Cardiac fibroblast (primary cell): ENCODE measurements at places on chromosomes 2 and 18.
A peak's percentile ranks its signal among the peaks of the same experiment; 100 is the strongest.

GRCh38 chr18:9417073-9417851, 58.1 kb upstream of the RALBP1 start:
- peak; percentile 40 for DNase-seq

- DNase-seq, result no peak
These were observed 92.7 kb downstream of the MRO start for GRCh38 chr18:50726960-50727589.

DNA sequence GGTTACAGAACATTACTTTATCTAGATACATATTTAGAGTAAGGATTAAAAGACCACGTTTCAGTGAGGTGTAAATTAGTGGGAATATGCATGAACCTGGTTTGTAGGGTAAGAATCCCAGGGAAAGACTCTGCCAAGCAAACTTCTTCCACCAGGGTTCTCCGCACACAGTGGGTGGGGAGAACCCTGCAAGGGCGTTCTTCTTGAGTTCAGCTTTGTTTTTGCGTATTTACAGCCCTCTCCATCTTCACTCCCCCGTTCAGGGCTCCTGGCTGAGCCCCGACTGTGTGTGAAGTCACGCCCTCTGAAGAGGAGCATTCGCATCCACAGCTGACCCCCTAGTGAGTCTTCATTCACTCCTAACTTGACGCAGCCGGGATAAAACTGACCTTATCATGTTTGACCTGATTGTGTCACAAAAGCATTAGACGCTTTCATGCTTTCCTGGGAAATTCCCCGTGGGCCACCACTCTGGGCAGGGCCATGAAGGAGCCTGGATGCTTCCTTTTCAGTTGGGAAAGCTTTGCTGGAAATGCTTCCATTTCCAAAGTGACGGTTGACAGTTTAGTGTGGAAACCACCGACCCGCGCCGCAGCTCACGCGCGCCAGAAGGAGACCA, 1.0 kb downstream of the ALKAL2 start:
- no peak for DNase-seq

- no peak for DNase-seq
These were observed 137.3 kb upstream of the HNRNPA3 start for GRCh38 chr2:177075254-177075653.

DNA sequence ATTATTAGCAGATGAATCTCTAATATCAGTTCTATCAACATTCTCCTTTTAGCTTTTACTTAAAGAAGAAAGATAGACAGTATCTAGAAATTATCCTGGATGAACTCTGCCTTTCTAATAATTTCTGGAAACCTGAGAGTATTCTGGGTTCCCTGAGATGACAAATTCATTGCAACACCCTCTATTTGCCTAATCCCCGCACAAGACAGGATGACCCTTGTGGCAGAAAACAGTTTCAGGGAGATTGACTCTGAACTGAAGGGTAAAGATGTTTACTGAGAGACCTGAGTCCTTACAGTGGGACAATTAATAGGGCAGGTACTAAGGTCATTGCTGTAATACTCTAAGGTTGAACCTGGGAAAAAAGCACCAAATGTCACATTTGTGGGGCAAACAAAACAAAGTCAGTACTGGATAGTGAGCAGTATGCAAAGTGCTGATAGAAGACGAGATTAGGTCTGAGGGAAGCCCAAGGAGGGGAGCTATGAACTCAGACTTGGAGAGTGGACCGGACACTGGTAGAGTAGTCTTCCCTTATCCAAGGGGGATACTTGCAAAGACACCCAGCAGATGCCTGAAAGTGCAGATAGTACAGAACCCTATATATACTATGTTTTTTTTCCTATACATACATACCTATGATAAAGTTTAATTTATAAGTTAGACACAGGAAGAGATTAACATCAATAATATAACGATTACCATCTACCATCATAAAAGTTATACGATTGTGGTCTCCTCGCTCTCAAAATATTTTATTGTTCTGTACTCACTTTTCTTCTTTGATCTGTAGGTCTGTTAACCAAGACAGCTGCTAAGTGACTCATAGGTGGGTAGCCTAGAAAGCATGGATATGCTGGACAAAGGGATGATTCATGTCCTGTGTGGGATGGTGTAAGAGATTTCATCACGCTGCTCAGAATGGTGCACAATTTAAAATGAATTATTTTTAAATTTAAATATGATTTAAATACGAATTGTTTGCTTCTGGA, 148.3 kb upstream of the KLHL14 start:
- peak; percentile 96 for DNase-seq

- DNase-seq, result peak; percentile 36
These were observed at the start of gene CDK15 for GRCh38 chr2:201806442-201807170. TSS of gene CDK15 (plus strand) at chr2:201806537. CDS start at chr2:201806665, 128 bp downstream.

- DNase-seq, result no peak
These were observed 1047.6 kb upstream of the FANCL start for GRCh38 chr2:59288771-59289170.

DNA sequence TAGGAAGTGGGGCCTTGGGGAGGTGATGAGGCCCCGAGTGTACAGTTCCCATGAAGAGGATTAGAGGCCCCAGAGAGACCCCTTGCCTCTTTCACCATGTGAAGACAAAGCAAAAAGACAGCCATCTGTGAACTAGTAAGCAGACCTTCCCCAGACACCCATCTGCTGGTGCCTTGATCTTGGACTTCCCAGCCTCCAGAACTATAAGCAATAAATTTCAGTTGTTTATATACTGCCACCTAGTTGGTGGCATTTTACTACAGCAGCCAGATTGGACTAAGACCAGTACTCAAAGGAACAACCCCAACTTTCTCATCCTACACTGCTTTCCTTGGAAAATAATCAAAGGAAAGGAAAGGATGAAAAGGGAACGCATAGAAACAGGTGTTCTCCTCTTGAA, 27.9 kb upstream of the CREG2 start:
- no peak for DNase-seq

- no peak for DNase-seq
These were observed 417.2 kb upstream of the LRRTM4 start for GRCh38 chr2:77939370-77939769.

- DNase-seq, result no peak
These were observed 20.3 kb downstream of the CHMP1B start for GRCh38 chr18:11871501-11871900.

GRCh38 chr2:149562324-149562723, 25.3 kb downstream of the MMADHC start:
- peak; percentile 17 for DNase-seq

- DNase-seq, result no peak
These were observed 128.8 kb downstream of the ATL2 start for GRCh38 chr2:38248255-38248654.

- no peak for DNase-seq
These were observed 126.1 kb downstream of the COL6A3 start for GRCh38 chr2:237287872-237288271.

DNA sequence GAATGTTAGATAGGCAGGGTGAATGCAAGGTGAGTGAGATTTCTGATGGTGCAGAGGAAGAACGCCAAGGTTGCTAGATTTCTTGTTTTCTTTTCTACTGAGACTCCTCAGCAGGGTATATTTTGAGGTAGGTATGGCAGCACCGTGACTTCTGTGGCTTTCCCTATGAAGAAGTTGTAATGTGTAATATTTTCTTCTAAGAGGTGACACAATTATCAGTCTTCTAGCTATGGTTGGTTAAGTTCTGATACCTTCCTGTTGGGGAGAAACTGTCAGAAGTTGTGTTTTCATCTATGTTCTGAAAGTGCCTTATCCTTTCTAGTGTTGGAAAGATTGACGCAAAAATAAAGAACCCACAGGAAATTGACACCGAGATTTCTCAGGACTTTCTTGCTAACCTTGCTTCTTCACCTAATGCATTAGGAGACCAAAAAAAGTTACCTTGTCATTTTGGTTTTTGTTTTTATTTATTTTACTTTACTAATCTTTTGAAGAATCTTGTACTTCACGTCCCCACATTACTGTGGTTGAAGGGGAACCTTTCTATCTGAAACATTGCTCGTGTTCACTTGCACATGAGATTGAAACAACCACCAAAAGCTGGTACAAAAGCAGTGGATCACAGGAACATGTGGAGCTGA, 11.9 kb downstream of the IL18R1 start:
- DNase-seq, result no peak

DNA sequence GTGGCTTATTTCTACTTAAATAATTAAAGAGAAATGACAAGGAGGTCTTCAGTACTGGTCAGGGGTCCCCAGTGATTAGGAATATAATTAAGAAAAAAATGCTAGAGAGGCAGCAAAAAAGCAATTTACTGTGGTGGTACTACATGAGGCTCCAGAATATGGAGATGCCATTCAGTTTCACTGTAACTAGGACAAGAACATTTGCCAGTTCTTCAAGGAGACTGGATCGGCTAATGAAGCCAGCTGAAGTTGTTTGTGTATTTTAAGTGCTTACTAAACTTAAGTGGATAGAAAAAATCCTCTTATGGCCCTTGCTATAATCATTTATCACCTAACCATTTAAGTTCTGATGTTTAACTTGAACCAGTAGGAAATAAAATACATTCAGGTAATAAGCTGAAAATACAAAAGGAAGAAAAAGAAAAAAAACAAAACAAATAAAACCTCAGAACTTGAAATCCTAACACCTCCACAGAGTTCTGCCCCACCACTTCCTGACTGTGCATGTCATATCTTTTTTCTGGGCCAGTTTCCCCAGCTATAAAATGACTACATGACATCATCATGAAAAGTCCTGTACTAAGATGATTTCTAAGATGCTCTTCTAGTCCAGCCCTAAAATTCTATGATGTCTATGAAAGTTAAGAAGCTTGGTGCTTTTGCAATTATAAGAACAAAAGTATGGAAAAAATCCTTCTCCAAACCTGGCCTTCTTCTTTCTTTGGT, 98.0 kb downstream of the TRABD2A start:
- DNase-seq, result no peak

GRCh38 chr2:96762529-96763311, 2.0 kb downstream of the CNNM4 start:
- DNase-seq, result peak; percentile 22

DNA sequence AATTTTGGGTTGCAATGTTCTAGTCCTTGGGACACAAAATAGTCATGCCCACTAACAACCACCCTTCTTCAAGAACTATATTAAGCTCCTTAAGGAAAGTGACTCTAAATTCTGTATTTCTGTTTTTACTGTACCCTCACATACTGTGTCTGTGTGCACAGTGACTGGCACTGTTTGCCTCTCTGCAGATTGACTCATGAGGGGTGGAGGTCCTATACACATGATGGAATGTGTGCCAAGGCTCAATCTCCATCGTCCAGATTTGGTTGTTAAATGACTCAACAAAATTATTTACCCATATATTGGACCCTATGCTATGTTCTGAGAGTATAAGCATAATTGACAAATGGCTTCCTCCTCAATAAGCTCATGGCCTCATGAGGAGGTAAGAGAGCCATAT, 126.6 kb upstream of the CWC22 start:
- DNase-seq, result no peak

DNA sequence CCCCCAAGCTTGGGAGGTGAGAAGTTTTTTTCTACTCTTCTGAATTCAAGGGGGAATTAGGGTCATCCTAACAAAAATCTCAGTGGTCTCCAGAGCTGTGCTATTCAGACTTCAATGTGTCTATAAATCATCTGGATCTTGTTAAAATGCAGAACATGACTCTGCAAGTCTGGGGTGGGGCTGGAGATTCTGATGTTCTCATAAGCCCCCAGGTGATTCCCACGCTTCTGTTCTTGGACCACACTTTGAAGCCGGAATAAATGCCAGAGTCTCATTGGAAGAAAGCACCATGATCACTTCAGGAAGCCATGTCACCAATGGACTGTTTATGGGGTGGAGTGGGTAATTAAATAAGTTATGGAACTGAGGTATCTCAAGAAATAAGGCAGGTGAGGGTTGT, 22.2 kb upstream of the SLC16A14 start:
- DNase-seq, result no peak
